NCI-H1694 (cell line): ENCODE measurements at places on chromosomes 16 and 17.

DNA sequence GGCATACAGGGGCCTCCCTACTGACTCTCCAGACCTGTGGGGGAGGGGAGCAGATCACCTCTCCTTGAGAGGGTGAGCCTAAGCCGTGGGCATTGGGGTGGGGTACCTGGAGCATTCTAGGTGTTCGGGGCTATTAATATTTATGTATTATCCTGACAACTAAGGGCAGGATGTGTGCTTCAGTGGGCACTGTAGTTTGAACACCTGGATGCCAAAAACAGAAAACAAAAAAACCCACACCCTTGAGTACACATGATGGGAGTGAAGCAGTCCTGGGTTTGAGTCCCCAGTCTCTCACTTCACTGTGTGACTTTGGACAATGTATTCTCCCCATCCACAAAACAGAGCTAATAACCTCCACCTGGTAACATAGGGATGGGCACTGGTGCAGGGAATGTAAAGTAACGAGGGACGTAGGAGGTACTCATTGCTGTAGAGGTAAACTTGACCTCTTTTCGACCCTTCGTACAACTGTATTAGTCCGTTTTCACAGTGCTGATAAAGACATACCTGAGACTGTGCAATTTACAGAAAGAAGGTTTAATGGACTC is 257.8 kb downstream of the CPPED1 start:
- no peak for DNase-seq

DNA sequence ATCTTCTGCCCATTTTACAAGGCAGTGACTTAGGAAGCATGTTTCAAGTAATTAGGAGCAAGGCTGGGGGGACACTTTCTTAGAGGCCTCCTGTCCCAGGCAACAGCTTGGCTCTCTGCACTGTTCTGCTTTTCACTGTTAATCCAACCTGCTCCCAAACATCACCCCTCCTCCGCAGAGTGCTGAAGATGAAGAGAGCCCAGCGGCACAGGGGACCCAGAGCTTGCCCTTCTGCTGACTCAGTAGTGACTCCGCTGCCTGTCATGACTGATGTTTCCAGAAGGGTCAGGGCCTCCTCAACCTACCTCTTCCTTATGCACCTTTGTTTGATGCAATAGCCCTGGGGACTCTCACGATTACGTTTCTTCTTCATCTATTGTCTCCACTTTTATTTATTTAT is 38.9 kb upstream of the NDRG4 start:
- no peak for DNase-seq

DNA sequence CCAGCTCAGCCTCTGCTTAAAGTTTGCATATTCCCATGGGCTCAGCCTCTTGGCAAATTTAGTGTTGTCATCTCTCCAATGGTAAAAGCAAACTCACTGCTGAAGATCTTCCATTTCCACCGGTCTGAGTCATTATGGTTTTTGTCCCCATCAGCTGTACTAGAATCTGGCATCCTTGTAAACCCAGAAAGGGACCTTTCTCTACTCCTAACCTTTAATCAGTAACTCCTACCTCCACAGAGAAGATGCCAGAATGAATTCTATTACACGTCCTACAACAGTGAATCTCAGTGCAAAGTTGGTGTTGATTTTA is 45.8 kb downstream of the ZNF652 start:
- no peak for DNase-seq

DNA sequence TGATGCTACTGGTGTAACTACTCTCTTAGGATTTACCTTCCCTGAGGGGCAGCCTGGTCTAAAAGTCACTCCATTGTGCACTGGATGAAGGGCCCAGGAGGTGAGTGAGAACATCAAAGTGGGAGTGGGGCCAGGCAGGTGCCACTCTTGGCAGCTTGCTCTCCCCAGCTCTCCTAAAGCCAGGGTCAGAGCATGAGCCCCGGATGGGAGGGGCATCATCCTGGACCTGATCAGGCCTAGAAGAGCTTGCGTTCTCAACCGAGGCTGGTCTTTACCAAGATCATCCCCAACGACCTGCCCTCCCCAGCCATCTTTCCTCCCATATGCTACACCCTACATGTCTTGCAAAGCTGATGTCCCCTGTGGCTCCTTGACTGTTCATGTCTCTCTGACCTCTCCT is 87.1 kb downstream of the AIPL1 start:
- DNase-seq, result no peak

DNA sequence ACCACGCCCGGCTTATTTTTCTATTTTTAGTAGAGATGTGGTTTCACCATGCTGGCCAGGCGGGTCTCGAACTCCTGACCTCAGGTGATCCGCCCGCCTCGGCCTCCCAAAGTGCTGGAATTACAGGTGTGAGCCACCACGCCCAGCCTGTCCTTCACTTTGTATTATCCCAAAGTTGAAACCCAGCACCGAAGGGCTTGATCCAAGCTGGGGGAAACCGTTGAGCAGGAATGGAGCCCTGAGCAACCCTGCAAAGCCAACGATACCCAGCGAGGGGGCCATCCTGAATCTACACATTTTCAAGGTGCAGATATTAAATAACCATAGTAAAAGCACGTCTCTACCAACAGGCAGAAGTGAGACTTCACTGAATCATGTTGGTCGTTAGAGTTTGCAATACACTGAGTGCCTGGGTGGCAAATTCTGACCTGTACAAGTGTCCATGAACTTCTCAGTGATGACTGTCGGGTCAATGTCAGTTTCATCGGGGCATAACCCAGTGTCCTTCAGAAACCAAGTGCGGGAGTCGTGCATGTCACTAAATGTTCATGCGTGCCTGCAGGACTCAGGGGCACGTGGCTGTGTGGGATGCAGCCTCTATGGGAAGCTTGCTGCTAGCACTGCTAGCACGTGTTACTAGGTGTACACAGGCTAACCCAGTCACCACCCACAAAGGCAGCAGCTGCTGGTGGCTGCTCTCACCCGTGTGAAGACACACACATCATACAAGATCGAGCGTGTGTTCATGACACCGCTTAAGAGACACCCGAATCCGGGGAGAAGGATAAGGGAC is 10.5 kb upstream of the RBFOX3 start:
- peak; percentile 73 for DNase-seq

GRCh38 chr17:81044764-81045589 is 10.0 kb downstream of the BAIAP2 start:
- DNase-seq, result no peak

DNA sequence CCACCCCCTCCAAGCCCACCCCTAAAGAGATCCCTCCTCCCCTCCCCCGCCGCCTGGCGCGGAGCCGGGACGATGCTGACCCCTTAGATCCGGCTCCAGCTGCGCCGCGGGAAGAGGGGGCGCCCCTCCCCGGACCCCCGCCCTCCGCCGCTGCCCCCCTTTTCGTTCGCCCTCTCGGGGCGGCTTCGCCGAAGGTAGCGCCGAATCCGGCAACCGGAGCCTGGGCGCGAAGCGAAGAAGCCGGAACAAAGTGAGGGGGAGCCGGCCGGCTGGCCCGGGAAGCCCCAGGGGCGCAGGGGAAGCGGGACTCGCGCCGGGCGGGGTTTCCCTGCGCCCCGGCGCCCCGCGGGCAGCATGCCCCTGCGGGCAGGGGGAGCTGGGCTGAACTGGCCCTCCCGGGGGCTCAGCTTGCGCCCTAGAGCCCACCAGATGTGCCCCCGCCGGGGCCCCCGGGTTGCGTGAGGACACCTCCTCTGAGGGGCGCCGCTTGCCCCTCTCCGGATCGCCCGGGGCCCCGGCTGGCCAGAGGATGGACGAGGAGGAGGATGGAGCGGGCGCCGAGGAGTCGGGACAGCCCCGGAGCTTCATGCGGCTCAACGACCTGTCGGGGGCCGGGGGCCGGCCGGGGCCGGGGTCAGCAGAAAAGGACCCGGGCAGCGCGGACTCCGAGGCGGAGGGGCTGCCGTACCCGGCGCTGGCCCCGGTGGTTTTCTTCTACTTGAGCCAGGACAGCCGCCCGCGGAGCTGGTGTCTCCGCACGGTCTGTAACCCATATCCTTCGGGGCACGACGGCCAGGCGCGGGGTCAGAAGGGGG is 623 bp downstream of the CACNA1G start:
- DNase-seq, result no peak

- DNase-seq, result no peak
Observed at GRCh38 chr16:76199681-76200220, 77.5 kb upstream of the CNTNAP4 start.
